ENCODE measurements at places on chromosomes 6 and 20.
A peak's percentile ranks its signal among the peaks of the same experiment; 100 is the strongest.

- no peak for DNase-seq
Measured at GRCh38 chr6:105487040-105487790, 84.3 kb upstream of the PREP start.

GRCh38 chr6:35230950-35231349 is 17.2 kb downstream of the SCUBE3 start:
- DNase-seq, result no peak

- DNase-seq, result no peak
Measured at GRCh38 chr20:50286174-50286511, 95.5 kb downstream of the CEBPB start.

GRCh38 chr6:166614589-166614988 is 12.5 kb downstream of the RPS6KA2 start:
- no peak for DNase-seq

- DNase-seq, result no peak
Measured at GRCh38 chr6:46251583-46252339, 81.0 kb upstream of the ENPP5 start.

DNA sequence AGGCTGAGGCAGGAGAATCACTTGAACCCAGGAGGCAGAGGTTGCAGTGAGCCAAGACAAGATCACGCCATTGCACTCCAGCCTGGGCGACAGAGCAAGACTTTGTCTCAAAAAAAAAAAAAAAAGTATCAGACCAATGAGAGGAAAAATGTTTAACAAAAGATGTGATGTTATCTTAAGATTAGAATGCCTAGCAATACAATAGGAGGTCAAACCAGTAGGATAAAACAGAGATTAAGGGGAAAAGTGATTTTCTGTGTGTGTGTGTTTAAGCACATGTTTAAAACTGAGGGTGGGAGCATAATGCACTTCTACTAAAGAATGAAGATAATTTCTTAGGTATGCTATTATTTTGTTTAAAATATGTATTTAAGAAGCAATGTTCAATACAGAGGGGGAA is 17.9 kb downstream of the COL19A1 start:
- DNase-seq, result no peak

GRCh38 chr6:107957308-107957908 is 600 bp downstream of the SEC63 start:
- DNase-seq, result peak; percentile 26

All from prostate gland (tissue), 2 donors.